ENCODE measurements at places on chromosomes 2 and 18. TPM values are rescaled to one million over a fixed set of nuclear protein-coding genes. Genes with fewer than 3 reads are reported as not detected.

DNA sequence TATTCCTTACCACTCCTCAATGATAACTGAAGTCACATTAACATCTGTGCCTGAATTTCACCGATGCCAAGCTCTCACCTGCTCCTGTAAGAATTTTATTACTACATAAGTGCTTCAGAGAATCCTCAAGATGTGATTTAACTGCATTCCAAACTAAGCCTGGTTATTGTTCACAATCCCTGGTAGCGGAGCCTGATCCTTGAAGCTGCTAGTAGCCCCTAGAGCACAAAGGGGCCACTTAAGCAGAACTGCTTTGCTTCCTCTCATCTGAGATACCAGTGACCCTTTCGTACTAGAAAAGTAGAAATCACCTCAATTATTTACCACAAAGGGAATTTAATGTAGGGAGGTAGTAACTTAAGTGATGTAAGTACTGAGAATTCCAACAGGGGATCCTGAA is 529.6 kb downstream of the CPS1 start:
- DNase-seq = no peak

ARMC9 gene
- polyA plus RNA-seq = not detected

ADD2 gene
- polyA plus RNA-seq = 0.56 TPM

- no peak for DNase-seq
Measured at GRCh38 chr2:3463944-3464343, 55.4 kb downstream of the ADI1 start.

GRCh38 chr2:68834737-68835376 is 36.3 kb downstream of the BMP10 start:
- DNase-seq = peak; percentile 84

GRCh38 chr18:45688833-45689232 is 35.1 kb upstream of the SLC14A1 start:
- DNase-seq = peak; percentile 7

DNA sequence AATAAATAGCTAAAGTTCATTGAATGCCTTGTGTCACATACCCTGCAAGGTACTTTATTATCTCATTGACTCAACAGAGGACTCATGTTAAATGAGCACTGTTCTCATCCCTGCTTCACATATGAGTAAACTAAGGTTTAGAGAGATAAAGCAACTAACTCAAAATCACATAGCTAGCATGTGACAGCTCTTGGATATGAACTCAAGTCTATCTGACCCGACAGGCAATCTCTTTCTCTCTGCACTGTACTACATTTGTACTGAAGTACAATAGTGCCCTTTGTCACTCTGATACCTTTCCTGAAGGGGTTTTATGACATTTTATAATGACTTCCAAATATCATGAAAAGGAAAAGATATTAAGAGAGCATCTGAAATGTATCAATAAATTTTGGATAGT is 297.5 kb upstream of the UBE2E3 start:
- no peak for DNase-seq

- no peak for DNase-seq
Measured at GRCh38 chr2:234494361-234495250, 2.3 kb downstream of the ARL4C start.

Data from CD14-positive monocyte (primary cell).